Fibroblast of lung (primary cell): ENCODE measurements at places on chromosomes 5 and 9. TPM values are rescaled to one million over a fixed set of nuclear protein-coding genes. Genes with fewer than 3 reads are reported as not detected.

LCN12 gene
- 0.17 TPM in 1 of 2 replicates, not detected in the other for total RNA-seq

AQP7 gene
- 0.26 and 0.83 TPM in 2 replicates for total RNA-seq

SMIM33 gene
- total RNA-seq, result not detected in 2 replicates

RECK gene
- total RNA-seq, result 43.1 and 98.4 TPM in 2 replicates

LURAP1L gene
- 87.6 and 94.1 TPM in 2 replicates for total RNA-seq

HABP4 gene
- total RNA-seq, result 18.2 and 31.4 TPM in 2 replicates

NMRK1 gene
- 21.1 and 33.9 TPM in 2 replicates for total RNA-seq

NUDCD2 gene
- total RNA-seq, result 6.4 and 7.4 TPM in 2 replicates

FOXD4L4 gene
- 0.26 TPM in 1 of 2 replicates, not detected in the other for total RNA-seq

LRRC70 gene
- total RNA-seq, result 0.51 and 1.3 TPM in 2 replicates

NCS1 gene
- 37.5 and 52.0 TPM in 2 replicates for total RNA-seq

FST gene
- 129 and 759 TPM in 2 replicates for total RNA-seq

PCDHB7 gene
- total RNA-seq, result 1.0 and 1.5 TPM in 2 replicates

NDST1 gene
- 18.2 and 38.5 TPM in 2 replicates for total RNA-seq

ACTBL2 gene
- under 0.01 TPM in 1 of 2 replicates, not detected in the other for total RNA-seq

PAPPA gene
- 33.4 and 45.7 TPM in 2 replicates for total RNA-seq

OR13C2 gene
- not detected in 2 replicates for total RNA-seq

DNAI1 gene
- not detected in 2 replicates for total RNA-seq

ARHGEF39 gene
- under 0.01 and 0.66 TPM in 2 replicates for total RNA-seq

PCDHGB6 gene
- total RNA-seq, result 3.9 and 4.3 TPM in 2 replicates

SAXO1 gene
- under 0.01 and 0.17 TPM in 2 replicates for total RNA-seq

C9orf153 gene
- 0.17 and 0.51 TPM in 2 replicates for total RNA-seq

PDCD1LG2 gene
- 4.9 and 6.9 TPM in 2 replicates for total RNA-seq

PCDHB14 gene
- total RNA-seq, result 0.77 and 1.7 TPM in 2 replicates

C5orf34 gene
- total RNA-seq, result 2.6 and 4.1 TPM in 2 replicates

PCDHGC4 gene
- 1.5 and 3.0 TPM in 2 replicates for total RNA-seq

LCN1 gene
- total RNA-seq, result not detected in 2 replicates
